Osteoblast (primary cell): ENCODE measurements at places on chromosomes 6 and 20.

DNA sequence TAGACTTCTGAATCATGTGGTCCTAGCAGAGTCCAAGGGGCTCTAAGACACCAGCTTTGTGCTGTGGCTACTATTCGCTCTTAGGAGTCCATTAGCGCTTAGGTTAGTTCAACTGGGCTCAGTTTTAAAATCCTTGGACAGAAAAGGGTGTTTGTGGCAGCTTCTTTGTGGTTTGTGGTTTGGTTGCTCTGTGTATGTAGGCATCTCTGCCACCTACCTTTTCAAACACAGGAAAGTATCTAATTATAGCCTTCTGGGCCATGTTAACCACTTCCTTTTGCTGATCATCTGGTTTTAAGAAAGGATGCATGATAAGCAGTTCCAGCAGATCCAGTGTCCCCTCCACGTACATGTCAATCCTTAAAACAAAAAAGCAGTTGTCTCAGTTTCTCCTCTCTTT lies 10.8 kb downstream of the GSTA4 start:
- H3K27ac ChIP-seq: no peak overlapping the region
- H3K4me1 ChIP-seq: no peaks in the 10 kb centered on the region
- no peak overlapping the region for H3K4me3 ChIP-seq
- no peaks in the 10 kb centered on the region for H3K27me3 ChIP-seq
- H3K36me3 ChIP-seq: peaks cover 52% of the 10 kb centered on the region

DNA sequence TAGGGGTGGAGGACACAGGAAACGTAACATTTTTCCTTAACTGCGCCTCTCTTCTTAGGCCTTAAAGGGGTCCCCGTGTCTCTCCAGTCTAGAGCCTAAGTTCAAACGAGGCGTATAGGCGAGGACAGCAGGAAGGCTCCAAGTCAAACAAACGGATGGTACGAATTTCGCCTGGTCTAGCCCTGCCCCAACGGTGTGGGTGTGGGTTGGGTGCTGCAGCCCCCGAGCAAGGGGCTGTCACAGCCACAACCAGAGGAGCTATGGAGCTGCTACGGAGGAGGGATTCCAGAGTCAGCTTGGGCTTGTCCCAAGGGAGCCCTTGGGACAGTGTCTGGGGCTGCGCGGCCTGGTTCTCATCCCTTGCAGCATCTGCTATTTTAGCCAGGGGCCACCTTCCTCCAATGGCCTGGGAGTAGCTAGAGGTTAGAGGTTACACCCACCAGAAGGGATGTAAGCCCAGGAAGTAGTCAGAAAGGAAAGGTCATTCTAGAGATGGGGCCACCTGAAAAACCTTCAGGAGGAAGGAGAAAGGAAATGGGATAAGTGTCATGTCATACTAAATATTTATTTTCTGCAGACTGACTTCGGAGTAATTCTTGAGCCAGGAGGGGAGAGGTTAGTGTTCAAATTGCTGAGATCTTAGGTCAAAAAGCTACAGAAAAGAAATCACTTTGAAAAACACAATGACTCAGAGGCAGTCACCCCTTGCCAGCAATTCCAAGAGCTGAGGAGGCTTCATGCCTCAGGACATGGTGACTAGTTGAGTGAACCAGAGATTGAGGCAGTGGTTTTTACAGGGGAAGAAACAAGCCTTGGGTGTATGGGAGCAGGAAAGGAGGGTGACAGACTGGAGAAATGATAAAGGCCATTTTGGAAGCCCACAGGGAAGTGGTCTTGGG lies 21.7 kb downstream of the VPS52 start:
- H3K36me3 ChIP-seq: peaks cover 7% of the 10 kb centered on the region
- H3K27me3 ChIP-seq: no peaks in the 10 kb centered on the region
- DNase-seq: peak; percentile 78
- H3K27ac ChIP-seq: peak overlapping the region; percentile 95
- peaks cover 44% of the 10 kb centered on the region for H3K4me1 ChIP-seq

DNA sequence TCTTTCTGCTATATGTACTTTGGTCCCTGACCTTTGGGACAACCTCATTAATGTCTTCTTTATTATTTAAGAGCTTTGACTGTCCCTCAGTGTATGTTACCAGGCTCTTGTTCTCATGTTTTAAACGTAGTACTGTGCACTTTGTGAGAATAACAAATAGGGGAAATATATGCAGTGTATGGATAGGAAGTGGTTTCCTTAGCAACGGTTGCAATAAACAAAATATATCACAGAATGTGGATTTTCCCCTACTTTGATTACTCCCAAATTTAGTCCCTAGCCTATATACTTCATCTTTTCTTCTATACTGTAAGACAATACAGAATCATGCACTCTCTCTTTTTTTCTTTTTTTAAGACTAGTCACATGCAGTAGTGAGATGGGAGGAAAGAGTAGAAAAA lies 123.8 kb upstream of the AKIRIN2 start:
- H3K4me3 ChIP-seq: no peak overlapping the region
- H3K4me1 ChIP-seq: no peaks in the 10 kb centered on the region
- no peak for DNase-seq
- H3K27me3 ChIP-seq: peaks cover 13% of the 10 kb centered on the region
- no peaks in the 10 kb centered on the region for H3K36me3 ChIP-seq

DNA sequence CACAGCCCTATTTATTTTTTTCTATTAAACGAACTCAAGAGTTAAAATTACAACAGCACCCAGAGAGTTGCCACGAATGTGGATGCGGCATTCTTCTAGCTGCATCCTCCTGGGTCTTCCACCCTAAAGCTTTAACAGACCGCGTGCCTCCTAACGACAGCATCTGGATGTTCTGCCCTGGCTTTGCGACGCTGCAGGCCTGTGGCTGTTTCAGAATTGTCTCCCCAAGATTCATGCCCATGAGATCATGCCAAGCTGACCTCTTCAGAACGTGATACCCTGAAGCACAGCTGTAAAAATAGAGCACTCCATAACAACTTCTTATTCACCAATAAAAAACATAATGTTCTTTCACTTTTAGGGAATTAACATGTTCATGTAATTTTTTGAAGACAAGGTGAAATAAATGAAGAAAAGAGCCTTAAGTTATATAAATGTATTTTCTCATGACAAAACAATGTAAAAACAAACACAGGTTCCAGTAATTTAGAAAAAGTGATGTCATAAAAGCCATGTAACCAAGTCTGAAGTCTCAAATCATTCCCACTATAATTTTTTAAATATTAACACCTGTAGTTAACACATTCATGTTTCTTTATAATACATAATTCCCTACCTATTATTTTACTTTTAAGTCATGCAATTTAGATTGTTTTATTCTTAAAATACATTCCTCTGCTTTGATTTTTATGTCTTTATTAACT lies 26.5 kb downstream of the HIVEP2 start:
- H3K27ac ChIP-seq: peak overlapping the region; percentile 39
- H3K4me1 ChIP-seq: peaks cover 13% of the 10 kb centered on the region
- no peaks in the 10 kb centered on the region for H3K27me3 ChIP-seq

- no peak overlapping the region for H3K4me3 ChIP-seq
- no peaks in the 10 kb centered on the region for H3K27me3 ChIP-seq
- H3K4me1 ChIP-seq: no peaks in the 10 kb centered on the region
- no peak for DNase-seq
- no peaks in the 10 kb centered on the region for H3K36me3 ChIP-seq
Measured at GRCh38 chr6:83546636-83547035, 34.3 kb downstream of the PRSS35 start.
